ENCODE measurements at places on chromosomes 5 and 9.

- no peak for DNase-seq
Measured at GRCh38 chr5:171627936-171628632, 157.5 kb upstream of the SMIM23 start.

- DNase-seq = no peak
Measured at GRCh38 chr5:142915038-142915437, 144.9 kb downstream of the ARHGAP26 start.

DNA sequence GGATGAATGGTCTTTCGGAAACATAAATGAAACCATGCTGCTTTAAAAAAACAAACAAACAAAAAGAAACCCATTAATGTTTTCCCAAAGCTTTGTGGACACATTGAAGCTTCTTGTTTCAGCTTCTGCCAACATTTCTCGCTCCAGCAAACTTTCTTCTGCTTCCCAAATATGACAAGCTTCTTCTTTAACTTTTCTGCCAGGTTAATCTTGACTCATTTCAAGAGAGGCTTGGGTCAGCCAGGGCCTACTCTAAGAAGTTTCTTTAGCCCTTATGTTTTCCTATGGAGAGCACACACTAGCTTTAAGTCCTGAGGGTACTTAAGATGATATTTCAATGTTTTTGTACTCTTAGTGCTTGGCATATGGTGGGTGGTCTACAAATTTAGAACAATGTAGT, 6.1 kb downstream of the ANXA1 start:
- DNase-seq = no peak

GRCh38 chr5:42157215-42157614, 232.1 kb downstream of the FBXO4 start:
- no peak for DNase-seq

DNA sequence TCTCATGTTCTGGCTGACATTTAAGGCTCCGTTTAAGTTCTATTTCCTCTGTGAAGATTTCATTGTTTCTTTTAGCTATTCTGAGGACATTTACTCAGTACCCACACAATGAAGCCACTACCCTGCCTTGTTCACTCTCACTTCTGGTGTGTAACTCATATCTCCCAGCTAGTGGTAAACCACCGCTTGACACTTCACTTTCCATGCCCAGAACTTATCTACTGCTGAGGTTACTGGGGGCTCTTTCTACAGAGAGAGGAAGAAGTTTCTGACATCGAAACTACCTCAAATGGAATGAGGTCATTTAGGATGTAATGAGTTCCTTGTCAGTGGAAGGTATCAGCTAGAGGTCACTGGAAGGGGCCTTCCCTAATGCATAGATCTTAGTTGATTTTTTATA, 501.5 kb downstream of the DMAC1 start:
- no peak for DNase-seq

GRCh38 chr9:1083325-1083913, 33.3 kb downstream of the DMRT2 start:
- DNase-seq = no peak

DNA sequence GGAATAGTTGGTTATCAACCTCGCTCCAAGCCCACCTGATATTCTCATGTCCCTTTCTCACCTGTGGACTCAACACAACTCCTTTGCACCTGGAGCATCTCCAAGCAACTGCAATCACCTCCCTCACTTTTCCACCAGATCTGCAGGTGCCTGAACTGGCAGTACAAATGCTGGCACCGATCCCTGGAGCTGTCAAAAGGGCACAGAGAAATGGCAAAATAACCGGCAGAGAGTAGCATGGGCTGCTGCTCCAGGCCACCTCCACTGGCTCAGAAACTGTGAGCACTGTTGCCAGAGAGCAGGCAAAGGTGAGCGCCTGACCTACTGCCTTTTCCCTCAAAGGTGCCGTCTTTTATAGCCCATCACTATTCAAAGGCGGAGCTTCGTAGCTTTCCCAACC, 14.7 kb downstream of the EQTN start:
- DNase-seq = no peak

- no peak for DNase-seq
Measured at GRCh38 chr5:83608122-83608521, 112.5 kb downstream of the HAPLN1 start.

- no peak for DNase-seq
Measured at GRCh38 chr9:81559709-81560108, 129.6 kb downstream of the TLE1 start.

DNA sequence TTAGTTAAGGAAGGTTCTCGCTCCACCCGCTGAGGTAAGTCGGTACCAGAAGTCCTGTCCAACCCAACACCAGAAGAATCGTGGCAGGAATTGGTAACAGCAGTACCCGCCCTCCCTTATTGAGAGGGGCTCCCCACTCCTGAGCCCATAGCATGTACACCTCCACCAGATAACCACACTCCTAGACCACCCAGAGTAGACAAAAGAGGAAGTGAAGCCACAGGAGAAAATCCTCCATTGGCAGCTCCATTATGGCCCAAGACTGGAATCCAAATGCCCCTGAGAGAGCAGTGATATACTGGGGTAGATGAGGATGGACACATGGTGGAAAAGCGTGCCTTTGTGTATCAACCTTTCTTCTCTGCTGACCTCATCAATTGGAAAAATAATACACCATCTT, 106.1 kb upstream of the EPB41L4A start:
- no peak for DNase-seq

DNA sequence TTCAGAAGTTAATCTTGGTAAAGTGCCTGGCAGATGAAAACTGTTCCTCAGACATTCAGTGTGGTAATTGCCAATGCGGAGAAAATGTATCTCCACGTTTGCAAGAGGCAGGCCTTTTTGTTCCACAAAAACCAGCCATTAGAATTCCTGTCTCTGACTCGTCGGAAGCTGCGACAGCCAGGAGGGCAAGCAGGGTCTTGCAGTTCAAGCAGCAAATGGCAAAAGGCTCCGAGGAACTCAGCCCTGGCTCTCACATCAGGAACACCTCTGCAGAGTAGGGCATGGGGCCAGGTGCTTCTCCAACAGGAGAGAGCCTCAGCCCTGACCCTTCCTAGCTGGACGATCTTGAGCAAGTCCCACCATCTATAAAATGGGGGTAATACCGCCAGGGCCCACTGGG, 69.0 kb upstream of the CPLX2 start:
- DNase-seq = no peak

GRCh38 chr5:149497357-149497756, 53.9 kb downstream of the CSNK1A1 start:
- no peak for DNase-seq

- DNase-seq = no peak
Measured at GRCh38 chr5:176736301-176736930, 73.9 kb upstream of the UNC5A start.

- DNase-seq = no peak
Measured at GRCh38 chr9:120893611-120894307, 16.8 kb upstream of the PHF19 start.

GRCh38 chr5:133123297-133123696, 71.5 kb downstream of the HSPA4 start:
- DNase-seq = no peak

- DNase-seq = no peak
Measured at GRCh38 chr9:95528908-95529502, 12.2 kb upstream of the PTCH1 start.
